ENCODE measurements at places on chromosomes 5 and 9.

DNA sequence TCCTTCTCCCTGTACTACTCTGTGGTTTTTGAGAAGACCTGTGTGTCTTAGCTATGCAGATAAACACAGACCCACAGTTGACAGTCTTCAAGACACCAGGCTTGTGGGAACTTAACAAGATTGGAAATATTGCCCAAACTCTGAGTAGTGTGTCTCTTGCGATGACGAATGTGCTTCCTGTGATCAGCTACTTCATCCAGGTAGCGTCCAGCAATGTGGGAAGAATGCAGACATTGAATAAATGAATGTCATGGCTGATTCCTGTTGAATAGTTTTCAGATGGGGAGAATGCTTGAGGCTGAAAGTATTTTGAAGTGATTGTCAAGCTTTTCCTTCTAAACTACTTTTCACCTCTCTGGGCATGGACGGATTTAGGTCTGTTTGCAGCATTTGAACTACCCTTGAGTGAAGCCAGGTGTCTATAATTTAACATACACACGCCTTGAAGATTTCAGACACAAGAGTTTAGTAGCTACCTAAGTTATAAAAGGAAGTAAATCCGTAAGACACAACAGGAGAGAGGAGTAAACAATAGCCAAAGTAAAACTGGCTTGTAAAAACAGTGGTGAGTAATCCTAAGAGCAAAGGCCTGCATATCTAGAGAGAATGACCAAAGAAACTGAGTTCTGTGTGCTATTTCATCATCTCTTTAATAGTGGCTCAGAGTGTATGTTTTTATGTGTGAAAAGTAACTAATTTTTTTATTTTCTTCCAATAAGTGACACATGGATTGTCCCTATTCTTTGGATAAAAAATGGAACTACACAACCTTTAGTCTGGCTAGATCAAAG is 30.0 kb upstream of the ARL14EPL start:
- no peak for DNase-seq

DNA sequence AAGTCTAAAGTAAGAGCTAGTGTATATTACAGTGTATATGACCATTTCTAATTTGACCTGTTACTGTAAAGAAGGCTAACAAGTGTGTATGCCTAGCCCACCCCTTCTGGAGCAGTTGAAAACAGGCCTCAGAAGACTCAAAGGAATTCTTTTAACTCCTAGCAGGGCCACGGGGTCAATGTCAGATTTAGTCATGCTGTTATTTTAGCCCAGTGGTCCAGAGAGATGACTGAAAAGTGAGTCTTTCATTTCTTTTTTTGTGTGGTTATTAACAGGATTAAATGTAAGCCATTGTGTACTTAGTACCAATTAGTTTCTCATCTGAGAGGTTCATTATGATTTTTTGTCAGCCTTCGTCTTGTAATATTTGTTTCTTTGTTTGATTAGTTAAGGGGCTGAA is 24.4 kb downstream of the ZCCHC7 start:
- DNase-seq: no peak

GRCh38 chr9:21357479-21358460 is 7.1 kb upstream of the IFNA6 start:
- DNase-seq: no peak

DNA sequence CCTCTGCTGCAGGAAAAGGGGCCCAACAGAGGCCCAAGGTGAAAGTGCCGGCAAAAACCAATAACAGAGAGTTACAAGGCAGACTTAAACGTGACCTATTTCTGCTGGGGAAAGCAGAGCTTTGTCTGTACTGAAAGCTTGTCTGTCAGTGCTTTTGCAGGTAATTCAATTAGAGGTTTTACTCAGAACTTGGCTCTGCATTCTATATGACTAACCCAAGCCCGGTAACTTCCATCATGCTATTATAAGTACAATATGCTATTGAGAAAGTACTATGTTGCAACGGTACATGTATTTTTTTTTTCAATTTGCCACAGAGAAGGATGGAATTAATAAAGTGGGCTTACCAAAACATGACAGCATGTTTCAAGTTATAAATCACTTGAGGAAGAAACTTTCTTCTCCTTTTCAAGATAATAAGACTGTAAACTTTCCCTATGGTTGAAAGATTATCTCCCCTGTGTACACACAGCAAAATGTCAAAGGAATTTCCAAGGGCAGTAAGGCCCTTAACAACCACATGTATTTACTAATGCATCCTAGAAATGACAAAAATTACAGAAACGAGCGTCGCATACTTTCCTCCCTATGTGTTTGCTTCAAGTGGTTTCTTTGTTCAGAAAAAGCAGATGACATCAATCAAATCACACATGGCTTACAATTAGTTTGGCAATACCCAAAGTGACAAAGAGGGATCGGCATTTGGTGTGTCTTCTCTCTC is 282.4 kb downstream of the EFNA5 start:
- no peak for DNase-seq

- DNase-seq: no peak
Observed at GRCh38 chr9:76419782-76420380, 25.7 kb upstream of the RFK start.

All from GM12892 (cell line).